Cardiac atrium fibroblast (primary cell): ENCODE measurements at places on chromosomes 6 and 20. TPM values are rescaled to one million over a fixed set of nuclear protein-coding genes. Genes with fewer than 3 reads are reported as not detected.

The CST7 gene
- not detected in 2 replicates for total RNA-seq

The NMBR gene
- not detected in 2 replicates for total RNA-seq

The MBOAT1 gene
- total RNA-seq: 0.36 and 0.49 TPM in 2 replicates

The RAMACL gene
- 0.72 and 0.97 TPM in 2 replicates for total RNA-seq

The EYA4 gene
- total RNA-seq: under 0.01 and 0.65 TPM in 2 replicates

The OR2H2 gene
- not detected in 2 replicates for total RNA-seq

The ECT2L gene
- total RNA-seq: under 0.01 TPM in 1 of 2 replicates, not detected in the other

The NRN1 gene
- total RNA-seq: 1.1 TPM in 1 of 2 replicates, not detected in the other

The HDGFL1 gene
- not detected in 2 replicates for total RNA-seq

The ANGPT4 gene
- not detected in 2 replicates for total RNA-seq

The SLA2 gene
- not detected in 2 replicates for total RNA-seq

The CDH4 gene
- 0.32 and 0.54 TPM in 2 replicates for total RNA-seq

The SMLR1 gene
- not detected in 2 replicates for total RNA-seq

The POPDC3 gene
- 6.0 TPM in 1 of 2 replicates, not detected in the other for total RNA-seq

The AIF1 gene
- not detected in 2 replicates for total RNA-seq

The HUS1B gene
- total RNA-seq: not detected in 2 replicates

The DEFB124 gene
- not detected in 2 replicates for total RNA-seq

The RSPO3 gene
- total RNA-seq: not detected in 2 replicates

The PAK5 gene
- total RNA-seq: not detected in 2 replicates

The DEFB126 gene
- total RNA-seq: not detected in 2 replicates

The ADRM1 gene
- 108 and 121 TPM in 2 replicates for total RNA-seq

The RHAG gene
- not detected in 2 replicates for total RNA-seq

The SDHAF4 gene
- total RNA-seq: 10.1 and 12.5 TPM in 2 replicates

The MTG2 gene
- 10.7 and 14.4 TPM in 2 replicates for total RNA-seq

The EFCAB8 gene
- under 0.01 TPM in 1 of 2 replicates, not detected in the other for total RNA-seq
